ENCODE measurements at places on chromosomes 12 and 14. TPM values are rescaled to one million over a fixed set of nuclear protein-coding genes. Genes with fewer than 3 reads are reported as not detected.
A peak's percentile ranks its signal among the peaks of the same experiment; 100 is the strongest.

DNA sequence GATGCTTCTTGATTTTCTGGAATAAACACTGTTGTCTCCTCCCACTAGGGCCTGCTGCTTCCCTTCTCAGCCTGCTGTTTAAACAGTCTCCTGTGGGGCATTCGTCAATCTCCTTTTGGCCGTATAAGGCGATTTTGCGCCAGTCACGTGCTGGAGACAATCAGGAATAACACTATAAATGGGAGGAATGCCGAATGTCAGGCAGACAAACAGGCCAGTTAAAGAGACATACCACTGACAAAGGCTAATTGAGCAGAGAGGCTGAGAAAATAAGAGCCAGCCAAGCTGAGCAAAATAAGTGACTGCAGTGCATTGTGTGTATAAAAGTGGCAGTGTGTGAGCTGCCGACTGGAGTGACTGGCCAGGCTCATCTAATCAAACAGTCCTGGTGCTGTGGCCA is 23.3 kb downstream of the DMAC2L start:
- DNase-seq: peak; percentile 77

DNA sequence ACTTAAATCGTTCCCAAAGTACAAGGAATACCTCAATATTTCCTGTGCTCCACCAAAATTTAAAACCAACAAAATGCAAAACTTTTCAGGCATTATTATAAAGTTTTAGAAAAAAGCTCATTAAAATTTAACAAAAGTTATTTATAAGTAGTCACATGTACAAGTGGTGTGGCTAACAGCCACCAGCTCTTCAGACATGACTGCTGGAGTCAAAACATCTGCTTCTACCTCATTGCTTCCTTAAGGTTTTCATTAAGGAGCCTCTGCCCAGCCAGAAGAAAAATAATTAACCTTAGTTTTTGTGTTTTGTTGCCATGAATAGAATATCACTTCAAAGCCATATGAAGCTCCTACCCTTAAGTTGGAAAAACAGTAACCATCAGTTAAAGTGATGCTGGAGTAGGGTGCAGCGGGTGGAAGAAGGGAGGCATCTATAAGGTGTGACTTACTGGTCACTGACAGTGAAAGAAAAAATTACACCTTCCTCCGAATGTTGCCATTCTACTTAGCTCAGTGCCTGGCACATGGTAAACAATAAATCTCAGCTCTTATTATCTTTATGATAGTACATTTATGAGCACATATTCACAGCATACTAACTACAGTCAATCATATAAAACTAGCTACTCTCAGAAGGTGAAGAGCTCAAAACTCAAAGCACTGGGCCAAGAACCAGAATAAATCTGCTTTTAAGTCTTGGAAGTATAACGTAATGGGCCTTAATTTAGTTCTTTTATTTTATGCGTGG is 57.7 kb downstream of the GALC start:
- no peak for DNase-seq

GRCh38 chr12:124168016-124168786 is 126.7 kb upstream of the RFLNA start:
- no peak for DNase-seq

- no peak for DNase-seq
These were observed 29.0 kb upstream of the C12orf50 start for GRCh38 chr12:88057994-88058718.

DNA sequence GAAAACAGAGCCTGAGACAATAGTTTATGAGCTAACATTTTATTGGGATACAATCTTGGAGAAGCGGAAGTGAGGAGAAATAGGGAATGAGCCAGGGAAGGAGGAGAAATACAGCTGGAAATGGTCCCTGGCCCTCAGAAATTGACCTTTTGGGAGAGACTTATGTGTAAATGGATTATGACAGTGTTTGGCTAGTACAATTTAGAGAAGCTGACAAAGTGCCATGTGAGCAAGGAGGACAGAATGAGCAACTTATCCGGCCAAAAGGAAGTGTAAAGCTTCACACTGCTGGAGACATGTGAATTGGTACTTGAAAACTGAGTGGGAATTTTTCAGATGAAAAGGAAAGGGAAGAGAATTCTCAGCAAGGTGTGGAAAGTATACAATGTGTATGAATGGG is 2.9 kb downstream of the GLIPR1 start:
- DNase-seq: no peak

GRCh38 chr12:58873496-58873895 is 46.8 kb downstream of the LRIG3 start:
- no peak for DNase-seq

DNA sequence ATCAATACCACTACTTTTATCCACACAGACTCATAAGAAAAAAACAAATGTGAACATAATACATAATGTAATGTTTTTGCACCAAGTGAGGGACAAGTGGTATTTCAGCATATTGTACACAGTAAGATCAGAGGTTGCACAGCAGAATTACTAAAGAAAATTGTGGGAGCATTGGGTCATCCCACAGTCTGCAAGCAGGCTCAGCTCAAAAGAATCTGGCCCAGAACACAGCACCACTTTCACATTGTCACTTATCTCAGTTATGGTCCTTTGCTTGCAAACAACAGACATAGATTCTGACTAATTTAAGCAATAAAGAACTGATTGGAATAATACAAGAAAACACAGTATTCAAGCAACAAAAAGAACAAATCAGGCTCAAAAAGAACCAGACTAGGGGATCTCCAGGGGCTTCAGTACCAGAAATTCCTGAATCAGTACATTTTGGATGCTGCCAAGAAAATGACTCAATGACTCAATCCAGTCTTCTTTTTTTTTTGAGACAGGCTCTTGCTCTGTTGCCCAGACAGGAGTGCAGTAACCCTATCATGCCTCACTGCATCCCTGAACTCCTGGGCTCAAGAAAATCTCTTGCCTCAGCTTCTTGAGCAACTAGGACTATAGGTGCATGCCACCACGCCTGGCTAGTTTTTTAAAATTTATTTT is 42.9 kb upstream of the EEA1 start:
- DNase-seq: no peak

GRCh38 chr14:30914812-30915211 is 40.5 kb downstream of the COCH start:
- DNase-seq: no peak

- DNase-seq: no peak
These were observed 468.4 kb upstream of the STXBP6 start for GRCh38 chr14:25518364-25518763.

GRCh38 chr14:101808894-101809670 is 47.6 kb downstream of the PPP2R5C start:
- no peak for DNase-seq

DNA sequence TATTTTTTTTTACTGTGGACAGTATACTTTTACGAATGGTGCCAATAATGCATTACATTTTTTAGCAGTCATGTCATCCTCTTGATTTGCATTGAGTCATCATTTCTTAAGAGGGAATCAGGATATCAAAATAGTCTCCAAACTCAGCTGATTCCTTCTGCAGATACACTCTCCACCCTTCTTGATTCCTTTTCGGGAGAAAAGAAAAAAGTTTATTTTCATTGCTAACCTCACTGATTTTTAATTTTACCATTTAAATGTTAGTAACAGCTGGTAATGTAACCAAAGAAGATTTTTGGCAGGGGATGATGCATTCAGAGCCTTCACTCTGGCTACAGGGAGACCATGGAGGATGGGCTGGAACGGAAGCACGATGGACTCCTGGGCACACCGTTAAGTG is 47.5 kb downstream of the MRPL42 start:
- no peak for DNase-seq

DNA sequence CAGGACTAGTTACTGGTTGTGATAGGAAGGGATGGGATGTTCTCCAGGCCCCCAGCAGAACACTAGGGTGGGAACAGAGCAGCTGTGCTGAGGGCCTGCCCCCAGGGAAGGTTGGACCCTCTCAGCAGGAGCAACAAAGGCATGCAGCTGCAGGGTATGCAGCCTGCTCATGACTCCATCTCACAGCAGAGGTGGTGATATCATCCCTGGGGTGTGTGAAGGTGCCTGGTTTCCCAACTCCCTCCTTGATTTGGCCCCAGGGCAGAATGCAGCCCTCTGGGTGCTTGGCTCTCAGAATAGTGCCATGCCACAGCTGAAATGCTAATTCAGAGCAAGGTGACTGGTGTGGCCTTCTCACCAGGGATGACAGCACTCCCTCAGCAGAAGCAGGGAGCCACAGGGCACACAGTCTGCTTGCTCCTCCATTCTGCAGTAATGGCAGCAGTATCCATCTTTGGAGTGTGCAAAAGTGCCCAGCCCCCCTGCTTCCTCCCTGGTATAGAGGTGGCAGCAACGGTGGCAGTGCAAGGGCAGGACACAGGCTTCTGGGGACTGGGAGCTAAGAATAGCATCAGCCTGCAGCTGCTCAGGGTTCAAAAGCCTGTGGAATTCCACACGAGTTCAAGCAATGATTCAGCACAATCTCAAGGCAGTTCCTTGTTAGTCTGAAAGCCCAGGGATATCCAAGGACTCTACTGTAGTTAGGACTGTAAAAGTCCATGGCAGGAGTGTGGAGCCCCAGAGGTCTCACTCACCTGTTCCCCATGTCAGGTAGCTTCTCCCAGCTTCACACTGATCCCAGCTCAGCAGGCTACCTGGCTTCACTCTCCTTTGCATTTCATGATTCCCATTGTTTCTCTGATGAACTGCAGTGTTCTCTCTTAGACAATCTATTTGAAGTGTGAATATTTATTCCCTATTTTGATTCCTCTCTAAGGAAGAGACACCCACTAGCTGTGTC is 298.1 kb upstream of the FOXG1 start:
- DNase-seq: no peak

- DNase-seq: no peak
These were observed 147.1 kb downstream of the MED13L start for GRCh38 chr12:116130431-116130830.

BRAP gene
- total RNA-seq: 19.7 TPM

BAG5 gene
- 30.3 TPM for total RNA-seq

TTC6 gene
- not detected for total RNA-seq

SYNE2 gene
- total RNA-seq: 172 TPM
